ENCODE measurements at places on chromosomes 5 and 9. TPM values are rescaled to one million over a fixed set of nuclear protein-coding genes. Genes with fewer than 3 reads are reported as not detected.

GRCh38 chr9:17018540-17019196 is 116.2 kb upstream of the CNTLN start:
- no peak for DNase-seq

DNA sequence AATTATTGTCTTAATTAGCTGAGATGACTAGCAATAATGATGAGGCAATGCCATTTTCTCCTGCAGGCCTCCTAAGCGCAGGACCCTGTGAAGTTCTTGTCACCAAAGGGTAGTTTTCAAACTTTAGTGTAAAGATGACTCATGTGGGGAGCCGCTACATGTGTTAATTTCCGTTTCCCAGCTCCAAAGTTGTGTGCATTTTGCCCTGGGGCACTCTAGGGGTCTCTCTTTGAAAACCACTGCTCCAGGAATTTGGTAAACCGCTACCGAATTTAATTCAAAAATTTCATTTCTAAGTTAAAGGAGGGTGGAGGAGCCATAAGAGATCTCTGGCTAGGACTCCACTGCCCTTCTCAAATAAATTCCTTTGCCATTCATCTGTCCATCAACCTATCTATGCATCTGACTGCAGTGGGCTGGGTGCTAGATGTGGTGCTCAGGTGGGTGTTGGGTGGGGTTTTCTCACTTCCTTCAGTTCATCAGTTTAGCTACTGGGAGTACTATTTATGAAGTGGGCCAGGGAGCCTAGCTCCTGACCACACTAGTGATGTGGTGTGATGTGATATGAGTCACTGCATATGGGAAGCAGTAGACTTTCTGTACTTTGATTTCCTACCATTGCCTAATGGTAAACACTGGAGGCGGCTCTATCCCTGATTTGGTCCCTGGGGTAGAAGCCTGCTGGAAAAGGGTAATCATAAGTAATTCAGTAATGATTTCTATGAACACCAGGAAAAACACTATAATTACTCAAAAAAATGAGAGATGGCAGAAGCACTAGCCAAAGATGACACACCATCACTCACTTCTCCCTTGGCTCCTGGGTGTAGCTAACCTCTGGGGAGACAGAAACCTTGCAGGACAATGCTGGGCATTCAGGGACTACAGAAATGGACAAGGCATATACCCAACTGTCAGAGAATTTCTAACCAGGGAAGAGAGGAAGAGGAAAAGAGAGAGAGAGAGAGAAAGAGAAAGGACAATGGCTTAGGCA is 4.0 kb upstream of the ZSWIM6 start:
- no peak for DNase-seq

Gene SPATA6L
- total RNA-seq = 2.5 TPM

- DNase-seq = no peak
Measured at GRCh38 chr5:157574456-157575380, 857 bp downstream of the ADAM19 start.

Gene CER1
- not detected for total RNA-seq

DNA sequence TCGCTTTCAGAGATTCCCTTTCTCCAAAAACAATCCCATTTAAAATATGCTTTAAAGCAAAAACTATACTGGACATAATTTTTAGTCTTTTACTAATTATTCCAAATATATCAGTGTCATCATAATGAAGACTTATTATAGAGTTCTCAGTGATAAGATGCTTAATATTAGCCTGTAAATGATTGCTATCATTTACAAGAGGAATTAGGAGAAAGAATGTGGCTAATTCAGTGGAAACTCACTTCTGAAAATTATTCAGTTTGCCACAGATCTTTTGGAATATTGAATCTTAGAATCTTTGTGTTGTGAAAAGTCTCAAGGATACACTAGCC is 24.7 kb upstream of the GLRX start:
- DNase-seq = no peak

DNA sequence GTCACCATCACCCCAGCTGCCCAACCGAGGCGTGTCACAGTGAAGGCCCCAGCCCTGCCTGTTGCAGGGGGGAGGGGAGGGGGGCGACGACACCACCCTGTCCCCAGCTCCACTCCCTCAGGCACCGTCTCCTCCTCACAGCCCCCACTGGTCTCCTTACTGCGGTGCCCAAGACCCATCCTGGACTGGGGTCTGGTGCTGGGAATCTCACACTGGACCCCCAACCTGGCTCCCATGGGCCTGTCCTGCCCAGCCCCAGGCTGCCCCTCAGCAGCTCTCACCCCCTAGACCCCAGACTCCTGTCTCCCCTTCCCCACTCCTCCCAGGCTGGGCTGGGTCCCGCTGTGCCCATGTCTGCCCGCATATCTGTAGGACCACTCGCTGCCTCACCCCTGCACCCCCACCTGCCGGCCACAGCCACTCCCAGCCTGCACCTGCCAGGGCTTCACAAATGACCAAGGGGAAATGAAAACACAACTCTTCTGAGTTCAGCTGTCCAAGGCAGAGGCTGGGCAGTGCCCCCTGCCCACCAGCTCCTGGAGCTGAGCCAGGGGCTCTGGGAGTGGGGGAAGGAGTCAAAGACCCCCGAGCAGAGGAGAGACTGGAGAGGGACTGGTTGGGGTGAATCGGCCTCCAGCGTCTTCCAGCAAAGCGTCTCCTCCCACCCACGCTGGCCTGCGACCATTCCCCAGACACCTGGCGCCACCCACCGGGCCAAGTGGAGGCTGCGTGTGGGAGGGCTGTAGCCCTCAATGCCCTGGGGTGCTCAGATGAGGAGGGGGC is 32.6 kb upstream of the EGFL7 start:
- no peak for DNase-seq

DNA sequence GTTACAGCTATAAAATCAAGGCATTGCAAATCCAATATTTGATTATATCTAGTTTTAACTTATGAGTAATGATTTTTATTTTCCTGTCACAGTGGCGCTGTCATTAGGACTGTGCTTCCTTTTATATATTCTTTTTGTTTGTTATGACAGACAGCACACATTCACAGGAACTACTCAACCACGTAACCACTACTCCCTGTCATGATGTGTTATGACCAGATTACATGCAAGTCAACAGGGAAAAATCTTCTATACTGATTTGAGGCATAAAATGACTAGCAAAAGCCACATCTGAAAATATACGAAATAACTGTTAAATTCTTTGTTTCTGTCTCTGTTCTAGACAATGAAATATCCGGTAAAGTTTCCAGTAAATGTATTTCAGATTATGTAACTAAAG is 25.4 kb downstream of the SREK1 start:
- DNase-seq = no peak

Gene BRD9
- total RNA-seq = 50.6 TPM

GRCh38 chr9:93465855-93466254 is 12.5 kb upstream of the FAM120AOS start:
- no peak for DNase-seq

DNA sequence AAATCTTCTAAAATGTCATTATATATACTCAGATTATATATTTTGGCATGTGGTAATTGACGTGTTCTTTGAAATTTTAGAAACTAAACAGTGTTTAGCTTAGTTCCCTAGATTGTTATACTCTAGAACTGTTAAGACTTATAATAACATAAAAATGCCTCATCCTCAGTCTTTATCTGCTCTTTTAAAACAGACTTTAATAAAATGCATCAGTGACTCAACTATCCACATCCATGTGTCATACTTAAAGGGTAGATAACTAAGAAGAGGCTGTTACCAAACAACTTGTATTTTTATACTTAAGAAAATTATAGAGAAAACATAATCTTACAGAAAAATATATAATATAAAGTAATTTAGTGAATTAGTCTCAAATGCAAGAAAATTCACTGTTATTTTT is 15.2 kb downstream of the NFIL3 start:
- no peak for DNase-seq

GRCh38 chr5:140420226-140420570 is 18.6 kb downstream of the ANKHD1 start:
- DNase-seq = no peak

- no peak for DNase-seq
Measured at GRCh38 chr5:82719368-82719767, 357.8 kb downstream of the TMEM167A start.

Gene LVRN
- 0.18 TPM for total RNA-seq

Gene KIF24
- 2.5 TPM for total RNA-seq

Gene PCDHB13
- total RNA-seq = 0.33 TPM

GRCh38 chr9:100669968-100670367 is 92.1 kb downstream of the CAVIN4 start:
- no peak for DNase-seq
